ENCODE measurements at places on chromosomes 12 and 14.

DNA sequence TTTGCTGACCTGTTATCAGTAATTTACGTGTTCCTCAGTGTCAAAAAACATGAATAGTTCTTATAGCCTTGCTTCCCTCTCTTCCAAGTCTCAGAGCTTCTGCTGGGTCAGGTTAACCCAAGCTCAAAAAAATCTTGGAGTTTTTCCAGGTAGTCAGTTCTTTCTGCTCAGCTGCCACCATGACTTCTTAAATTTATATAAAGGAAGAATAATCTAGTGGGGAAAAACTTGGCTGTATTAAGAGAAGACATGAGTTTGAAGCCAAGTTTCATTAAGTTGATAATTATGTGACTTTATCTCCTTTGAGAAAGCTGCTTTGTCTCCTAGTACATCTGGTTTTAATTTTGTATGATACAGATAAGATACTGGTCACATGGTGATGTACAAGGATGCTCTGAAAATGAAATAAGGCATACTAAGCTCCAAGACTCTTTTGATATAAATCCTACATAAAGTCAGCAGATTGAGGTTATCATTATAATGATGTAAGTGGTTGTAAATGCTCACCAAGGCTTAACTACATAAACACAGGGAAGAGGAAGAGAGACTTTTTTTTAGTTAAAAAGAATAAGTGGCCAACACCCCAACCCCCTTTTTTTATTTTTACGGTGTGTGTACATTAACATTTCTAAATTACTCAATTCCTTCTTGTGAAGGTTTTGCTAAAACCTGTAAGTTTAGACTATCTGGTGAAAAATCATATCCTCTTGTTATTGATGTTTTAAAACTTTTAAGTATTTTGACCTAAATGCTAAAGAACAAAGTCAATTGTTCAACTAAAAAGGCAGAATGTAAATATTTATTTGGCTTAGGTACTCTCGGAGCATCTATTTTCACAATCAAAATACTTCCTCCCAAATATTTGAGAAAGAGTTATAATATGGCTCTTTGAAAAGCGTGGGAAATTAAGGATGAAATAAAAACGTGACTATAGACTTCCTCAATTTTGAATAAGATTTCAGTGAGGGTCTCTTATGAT lies 84.1 kb upstream of the SLC38A2 start:
- DNase-seq: no peak

- DNase-seq: no peak
Observed at GRCh38 chr12:128337431-128338170, 70.6 kb downstream of the TMEM132C start.

DNA sequence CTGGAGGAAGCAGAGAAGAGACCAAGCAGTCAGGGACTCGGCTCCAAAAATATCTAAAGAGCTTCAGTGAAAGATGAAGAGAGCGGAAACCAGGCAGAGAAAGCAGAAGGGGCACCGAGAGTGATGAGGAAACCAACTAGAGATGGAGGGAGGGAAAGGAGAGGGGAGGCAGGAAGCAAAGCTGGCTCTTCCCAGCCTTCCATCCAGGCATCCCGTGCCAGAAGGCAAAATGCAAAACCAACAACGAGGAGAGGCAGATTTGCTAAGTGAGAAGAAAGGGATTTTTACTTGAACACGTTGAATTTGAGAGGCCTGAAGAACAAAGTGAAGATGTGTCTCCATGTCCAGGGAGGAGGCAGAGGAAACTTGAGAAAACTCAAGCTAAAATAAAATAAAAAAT lies 90.1 kb downstream of the NUAK1 start:
- DNase-seq: no peak

- no peak for DNase-seq
Observed at GRCh38 chr12:51593539-51593938, 2.5 kb downstream of the SCN8A start.

DNA sequence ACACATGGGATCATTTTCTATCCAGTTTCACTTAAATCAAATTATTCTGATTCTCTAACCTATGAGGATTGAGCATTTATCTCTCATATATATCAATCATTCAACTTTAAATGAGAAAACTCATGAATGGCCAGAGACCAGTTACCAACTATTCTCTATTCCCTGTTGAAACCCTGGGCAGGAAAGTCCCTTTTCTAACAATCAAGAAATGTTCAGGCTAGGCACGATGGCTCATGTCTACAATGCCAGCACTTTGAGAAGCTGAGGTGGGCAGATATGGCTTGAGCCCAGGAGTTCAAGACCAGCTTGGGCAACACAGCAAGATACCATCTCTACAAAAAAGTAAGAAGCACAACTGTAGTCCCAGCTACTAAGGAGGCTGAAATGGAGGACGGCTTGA lies 18.0 kb downstream of the FMNL3 start:
- DNase-seq: no peak

DNA sequence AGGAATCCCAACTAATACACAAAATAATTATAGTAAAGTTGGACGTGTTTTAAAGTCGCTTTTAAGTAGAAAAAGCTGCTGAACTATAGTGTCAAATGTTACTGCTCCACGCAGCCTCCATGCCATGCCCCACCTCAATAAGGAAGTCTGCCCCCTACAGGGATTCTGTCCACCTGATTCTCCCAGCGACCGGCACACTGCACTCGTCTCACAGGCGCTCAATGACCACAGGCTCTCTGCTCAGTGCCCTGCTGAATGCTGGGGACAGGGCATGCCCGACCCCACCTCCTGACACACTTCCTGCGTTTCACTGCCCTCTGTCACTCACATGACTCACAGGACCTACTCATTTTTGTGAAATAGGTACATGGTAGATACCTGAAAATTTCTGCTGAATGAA lies 48.9 kb downstream of the BDKRB1 start:
- no peak for DNase-seq

GRCh38 chr14:101604228-101604934 lies 43.1 kb downstream of the DIO3 start:
- no peak for DNase-seq

GRCh38 chr12:71873821-71874220 lies 34.3 kb downstream of the TBC1D15 start:
- no peak for DNase-seq

GRCh38 chr12:68482660-68483059 lies 128.0 kb upstream of the RAP1B start:
- no peak for DNase-seq

DNA sequence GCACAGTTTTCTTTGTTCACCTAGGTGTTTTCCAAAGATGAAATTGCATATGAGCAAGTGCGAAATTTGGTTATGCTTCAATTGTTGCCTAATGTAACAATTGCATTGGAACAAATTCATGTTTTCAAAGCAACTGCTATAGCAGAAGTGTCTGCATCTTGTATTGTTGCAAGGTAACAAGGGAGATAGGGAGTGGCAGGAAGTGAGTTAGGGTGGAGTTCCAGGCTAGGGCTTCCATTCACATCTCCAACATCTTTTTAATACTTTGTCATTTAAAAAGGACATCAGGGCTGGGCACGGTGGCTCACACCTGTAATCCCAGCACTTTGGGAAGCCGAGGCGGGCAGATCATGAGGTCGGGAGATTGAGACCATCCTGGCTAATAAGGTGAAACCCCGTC lies 312.3 kb upstream of the E2F7 start:
- DNase-seq: no peak

DNA sequence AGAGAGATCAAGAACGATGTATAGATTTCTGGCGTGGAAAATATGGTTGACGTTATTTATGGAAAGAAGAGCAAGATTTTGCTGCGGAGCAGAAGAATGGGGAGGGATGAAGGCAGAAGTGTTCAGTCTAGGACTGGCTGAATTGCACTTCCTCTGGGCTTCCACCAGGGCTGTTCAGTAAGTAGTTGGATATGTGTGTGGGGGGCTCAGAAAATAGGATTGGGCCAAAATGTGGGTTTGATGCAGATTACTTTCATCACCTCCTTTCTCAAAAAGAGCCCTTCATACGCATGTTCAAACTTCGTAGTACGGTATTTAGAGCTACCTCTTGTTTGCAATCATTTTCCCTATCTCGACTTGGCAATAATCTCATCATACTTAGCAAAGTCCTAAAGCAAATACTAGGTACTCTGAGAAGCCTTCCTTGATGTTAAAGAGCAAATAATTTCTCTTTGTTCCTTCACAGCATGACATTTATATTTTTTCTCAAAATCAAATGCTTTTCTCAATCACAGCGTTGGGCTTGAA lies 349.4 kb downstream of the NELL2 start:
- DNase-seq: no peak

DNA sequence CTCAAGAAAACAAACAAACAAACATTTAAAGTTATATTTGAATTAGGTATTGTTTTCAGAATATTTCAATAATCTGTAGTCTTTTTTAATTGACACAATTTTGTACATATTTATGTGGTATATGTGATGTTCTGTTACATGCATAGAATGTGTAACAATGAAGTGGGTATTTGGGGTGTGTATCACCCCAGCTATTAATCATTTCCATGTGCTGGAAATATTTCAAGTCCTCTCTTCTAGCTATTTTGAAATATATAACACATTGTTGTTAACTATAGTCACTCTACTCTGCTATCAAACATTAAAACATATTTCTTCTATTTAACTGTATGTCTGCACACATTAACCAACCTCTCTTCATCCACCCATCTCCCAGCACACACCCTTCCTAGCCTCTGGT lies 32.0 kb upstream of the SIX1 start:
- no peak for DNase-seq

DNA sequence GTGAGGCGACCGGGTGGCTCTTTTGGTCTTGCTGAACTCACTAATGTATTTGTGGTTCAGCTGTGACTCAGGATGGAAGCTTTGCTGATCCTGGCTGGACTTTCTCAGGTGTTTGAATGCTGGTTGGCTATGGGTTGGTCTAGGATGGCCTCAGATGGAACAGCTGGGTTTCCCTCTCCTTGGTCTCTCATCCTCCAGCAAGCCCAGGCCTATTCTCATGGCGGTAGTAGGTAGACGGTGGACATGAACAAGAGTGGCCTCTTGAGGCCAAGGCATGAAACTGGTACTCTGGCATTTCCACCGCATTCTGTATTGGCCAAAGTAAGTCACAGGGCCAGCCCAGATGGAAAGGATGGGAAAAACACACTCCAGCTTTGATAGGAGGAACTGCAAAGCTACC lies 11.8 kb upstream of the POLR3B start:
- no peak for DNase-seq

GRCh38 chr12:15561396-15561795 lies 227.8 kb downstream of the EPS8 start:
- no peak for DNase-seq

DNA sequence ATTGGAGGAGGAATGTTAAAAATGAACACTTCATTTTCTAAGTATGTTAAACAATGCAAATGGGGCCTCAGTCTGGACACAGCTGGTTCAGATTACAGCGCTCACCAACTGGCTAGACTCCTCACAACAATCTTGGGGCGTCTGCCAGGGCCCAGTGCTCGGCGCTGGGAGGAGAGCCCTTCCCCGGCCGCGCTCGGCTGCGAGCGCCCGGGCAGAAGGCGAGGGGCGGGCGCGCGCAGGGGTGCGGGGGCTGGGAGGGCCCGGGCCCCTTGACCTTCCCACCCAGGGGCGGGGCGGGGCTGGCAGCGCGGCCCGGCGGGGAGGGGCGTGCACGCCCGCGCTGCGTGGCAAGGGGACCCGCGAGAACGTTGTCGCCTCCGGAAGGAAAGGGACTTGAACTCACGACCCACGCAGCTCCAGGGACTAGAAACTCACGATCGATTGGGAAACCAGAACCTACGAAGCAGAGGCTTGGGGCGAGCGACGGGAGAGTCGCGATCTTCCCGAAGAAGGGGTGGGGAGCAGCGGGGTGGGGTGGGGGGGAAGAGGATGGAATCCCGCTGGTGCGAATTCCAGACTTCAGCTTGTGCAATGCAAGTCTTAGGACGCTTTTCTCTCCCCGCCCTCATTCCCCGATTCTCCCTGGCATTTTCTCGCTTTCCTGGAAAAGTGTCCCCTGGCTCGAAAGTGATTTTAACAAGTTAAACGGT lies at the start of gene FBLN5:
TSS of gene FBLN5 (minus strand) at position 220 of the 710 bp plus-strand sequence. CDS start 465 bp downstream, outside the sequence.
- no peak for DNase-seq

- DNase-seq: no peak
Observed at GRCh38 chr14:102539544-102540314, 30.2 kb upstream of the ANKRD9 start.

DNA sequence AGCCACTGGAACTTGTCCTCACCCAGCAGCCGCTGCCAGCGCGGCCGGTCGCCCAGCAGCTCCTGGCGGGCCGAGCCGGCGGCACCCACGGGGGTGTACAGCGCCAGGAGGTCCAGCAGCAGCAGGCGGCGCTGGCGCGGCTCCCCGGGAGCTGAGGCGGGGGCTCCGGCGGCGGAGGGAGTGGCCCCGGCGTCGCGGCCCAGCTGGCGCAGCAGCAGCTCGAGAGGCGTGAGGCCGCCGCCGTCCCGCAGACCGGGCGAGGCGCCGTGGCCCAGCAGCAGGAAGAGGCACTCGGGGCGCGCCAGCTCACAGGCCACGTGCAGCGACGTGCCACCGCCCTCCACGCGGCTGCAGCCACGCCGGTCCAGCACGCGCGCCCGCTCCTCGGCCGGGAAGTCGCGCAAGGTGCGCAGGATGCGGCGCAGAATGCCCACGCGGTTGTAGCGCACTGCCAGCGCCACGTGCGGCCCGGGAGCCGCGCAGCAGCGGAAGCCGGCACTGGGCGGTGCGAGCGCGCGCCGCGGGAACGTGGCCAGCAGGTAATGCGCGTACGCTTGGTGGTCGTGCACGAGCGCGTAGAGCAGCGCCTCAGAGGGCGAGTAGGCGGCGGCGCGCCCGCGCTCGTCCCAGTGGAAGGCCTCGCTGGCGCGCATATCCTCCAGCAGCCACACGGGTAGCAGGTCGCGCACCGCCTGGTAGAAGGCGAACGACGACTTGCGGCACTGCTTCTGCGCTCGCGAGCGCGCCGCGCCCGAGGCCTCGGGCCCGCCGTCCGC lies 2.3 kb downstream of the ANKRD9 start:
- DNase-seq: no peak

DNA sequence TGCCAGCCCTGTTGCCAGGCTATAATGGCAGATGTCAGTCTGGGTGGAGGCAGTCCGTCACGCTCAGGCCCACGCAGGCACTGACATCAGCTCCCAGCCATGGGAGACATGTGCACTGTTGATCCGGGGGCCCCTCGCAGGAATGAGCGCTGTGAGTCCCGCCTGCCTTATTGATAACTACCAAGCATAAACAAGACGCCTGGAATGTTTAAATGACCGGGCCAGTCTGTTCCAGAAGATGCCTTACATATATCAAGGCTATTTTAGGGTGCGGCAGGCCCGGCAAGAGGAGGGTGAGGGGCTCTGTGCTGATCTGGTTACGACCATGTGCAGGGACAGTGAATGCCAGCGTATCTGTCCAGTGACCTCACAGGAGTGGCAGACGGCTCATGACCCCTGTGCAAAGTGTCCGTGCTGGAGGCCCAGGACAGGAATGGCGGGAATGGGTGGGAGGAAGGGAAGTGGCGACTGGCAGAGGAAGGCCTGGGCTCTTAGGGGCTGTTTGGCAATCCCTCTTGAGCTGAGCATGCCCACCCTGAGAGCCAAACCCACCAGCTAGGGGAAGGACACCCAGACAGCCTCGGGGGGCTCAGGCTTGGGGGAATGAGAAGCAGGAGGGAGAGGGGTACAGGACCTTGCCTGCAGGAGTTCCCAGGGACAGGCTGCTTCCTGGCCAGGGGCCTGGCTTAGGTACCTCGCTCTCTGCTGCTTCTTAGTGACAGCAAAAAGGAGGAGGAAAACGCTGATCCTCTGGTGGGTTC lies 49.3 kb downstream of the DLK1 start:
- DNase-seq: no peak
